Stimulated activated naive CD8-positive, alpha-beta T cell treated with anti-CD3 and anti-CD28 coated beads, Interleukin-15, Interleukin-2, amounts not matched to agents 100 U/mL and 50 U/mL, for 24 hours (primary cell): ENCODE measurements at places on chromosomes 1 and 21.
A peak's percentile ranks its signal among the peaks of the same experiment; 100 is the strongest.

DNA sequence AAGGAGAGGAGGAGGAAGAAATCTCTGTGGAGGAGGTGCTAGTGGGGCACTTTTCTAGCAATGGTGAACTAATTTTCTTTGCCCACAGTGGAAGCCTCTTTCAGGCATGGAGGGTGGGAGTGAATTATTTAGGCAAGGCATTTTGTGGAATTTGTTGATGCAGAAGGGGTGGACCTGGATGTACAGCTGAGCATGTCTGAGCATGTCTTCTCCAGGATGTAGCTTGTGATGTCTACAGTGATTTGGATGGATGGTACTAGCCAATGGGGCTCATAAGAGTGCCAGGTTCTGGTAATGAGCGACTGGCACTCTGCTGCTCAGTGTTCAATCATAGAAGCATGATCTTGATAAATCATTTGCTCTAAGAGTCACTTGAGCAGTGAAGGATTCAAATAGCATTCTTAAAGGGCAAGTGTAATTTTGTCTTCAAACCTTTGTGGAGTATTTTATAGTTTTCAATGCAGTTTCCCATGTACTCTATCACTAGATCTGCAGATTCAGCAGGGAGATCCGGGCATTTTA lies 153.9 kb upstream of the LMO4 start:
- DNase-seq, result no peak

DNA sequence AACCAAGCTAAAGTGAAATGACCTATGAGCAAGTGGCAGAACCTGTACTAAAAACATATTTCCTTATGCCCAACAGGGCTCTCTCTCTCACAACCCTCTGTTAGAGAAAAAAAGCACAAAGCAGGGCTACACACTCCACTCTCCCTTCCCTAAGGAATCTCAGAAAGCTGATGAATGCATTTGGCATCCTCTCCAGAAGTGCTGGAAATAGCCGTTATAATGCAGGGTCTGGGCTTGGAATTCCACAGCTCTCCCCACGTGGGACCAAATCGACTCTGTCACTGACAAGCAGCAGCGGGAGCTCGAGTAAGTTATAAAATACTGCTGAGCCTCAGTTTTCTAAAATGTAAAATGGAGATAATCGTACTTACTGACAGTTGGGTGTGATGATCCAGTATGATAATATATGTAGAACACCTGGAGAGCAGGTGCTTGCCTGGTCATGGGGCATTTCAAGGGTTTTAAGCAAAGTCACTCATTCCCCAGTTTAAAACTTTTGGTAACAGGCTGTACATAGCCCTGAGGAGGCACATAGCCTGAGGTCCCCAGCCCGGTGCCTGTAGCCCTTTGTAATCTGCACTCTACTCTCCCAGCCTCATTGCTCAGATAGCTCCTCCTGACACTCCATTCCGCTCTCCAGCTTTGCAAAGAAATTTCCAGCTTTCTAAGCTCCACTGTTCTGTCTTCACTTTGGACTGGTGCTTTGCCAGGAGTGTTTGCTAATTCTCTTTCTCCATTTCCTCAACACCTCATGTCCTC lies 175.6 kb upstream of the DAB1 start:
- no peak for DNase-seq

- DNase-seq, result no peak
Measured at GRCh38 chr1:19164274-19165015, 45.6 kb downstream of the UBR4 start.

DNA sequence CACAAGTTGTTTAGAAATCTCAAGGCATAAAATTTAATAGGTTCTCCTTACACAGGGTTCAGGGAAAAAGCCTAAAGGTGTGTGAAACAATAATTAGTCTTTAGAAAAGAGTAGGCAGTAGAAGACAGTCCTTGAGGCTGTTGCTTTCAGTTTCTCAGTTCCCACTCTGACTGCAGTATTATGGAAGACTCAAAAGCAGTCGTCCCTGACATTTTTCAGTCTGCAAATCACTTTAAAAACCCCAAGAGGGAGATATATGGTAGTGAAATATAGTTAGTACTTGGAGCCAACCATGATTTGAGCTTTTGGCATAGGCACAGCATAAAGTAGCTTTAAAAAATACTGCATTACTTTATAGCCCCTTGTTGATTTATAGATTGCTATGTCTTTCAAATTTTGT lies 299.7 kb downstream of the OLFM3 start:
- no peak for DNase-seq

DNA sequence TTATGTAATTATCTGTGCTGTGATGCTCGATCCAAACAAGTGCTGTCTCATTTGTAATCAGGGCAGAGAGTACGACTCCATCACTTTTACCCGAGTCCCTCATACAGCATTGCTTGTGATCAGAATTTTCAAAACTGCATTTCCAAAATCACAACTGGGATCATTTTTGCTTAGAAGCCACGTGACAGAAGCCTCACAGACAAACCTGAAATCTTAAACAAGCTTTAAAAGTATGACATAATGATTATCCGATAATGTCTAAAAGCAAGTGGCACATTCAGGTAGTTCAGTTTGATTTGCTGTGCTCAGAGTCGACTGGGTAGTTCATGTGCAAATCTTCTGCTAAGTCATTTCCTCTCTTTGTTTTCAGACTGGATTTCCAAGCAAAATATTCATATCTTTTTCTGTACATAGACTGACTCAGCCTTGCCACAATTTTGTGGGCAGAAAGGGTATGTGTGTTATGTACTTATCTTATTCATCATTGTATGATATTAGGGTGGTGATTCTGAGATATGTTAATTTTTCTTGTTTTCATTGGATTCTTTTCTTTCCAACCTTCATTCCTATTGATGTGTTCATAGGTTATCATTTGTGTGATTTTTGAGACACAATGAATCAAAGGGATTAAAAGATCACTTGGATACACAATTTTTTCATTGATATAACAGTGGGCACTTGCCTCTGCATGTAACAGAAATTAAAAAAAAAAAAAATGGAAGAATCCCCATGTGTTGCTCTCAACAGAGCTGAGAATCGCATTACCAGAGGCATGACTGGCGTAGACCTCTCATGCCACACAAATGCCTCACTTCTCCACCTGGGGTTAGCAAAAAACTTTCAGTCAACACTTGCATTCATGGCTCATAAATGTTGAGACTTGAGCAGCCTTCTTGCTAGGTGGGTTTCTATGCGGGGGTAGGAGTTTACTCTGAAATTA lies 355.7 kb downstream of the LTN1 start:
- DNase-seq, result peak; percentile 12

DNA sequence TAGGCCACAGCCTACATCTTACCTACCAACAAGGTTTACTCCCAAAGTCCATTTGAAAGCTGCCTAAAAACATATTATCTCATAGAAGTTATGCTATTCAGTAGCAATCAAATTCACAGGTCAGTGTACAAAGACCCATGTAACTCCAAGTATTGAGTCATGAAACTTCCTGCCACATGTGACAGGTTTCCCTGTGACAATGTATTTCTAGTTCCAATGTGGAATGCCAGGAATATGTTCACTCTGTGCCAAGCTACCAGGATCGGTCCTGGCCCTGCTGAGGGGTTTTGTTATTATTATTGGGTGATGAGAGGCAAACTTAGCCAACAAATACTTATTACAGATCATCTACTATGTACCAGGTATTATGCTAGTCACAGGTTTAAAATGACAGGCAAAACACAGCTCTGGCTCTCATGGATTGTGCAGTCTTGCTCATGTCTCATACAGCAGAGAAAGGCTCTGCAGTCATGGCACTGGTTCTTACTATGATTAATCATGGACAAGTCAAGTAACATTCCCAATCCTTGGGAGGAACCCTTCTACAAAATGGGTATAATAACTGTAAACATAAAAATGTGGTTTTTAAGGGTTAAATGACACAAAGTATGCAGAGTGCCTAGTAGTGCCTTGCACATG lies 22.5 kb downstream of the DPH5 start:
- no peak for DNase-seq

DNA sequence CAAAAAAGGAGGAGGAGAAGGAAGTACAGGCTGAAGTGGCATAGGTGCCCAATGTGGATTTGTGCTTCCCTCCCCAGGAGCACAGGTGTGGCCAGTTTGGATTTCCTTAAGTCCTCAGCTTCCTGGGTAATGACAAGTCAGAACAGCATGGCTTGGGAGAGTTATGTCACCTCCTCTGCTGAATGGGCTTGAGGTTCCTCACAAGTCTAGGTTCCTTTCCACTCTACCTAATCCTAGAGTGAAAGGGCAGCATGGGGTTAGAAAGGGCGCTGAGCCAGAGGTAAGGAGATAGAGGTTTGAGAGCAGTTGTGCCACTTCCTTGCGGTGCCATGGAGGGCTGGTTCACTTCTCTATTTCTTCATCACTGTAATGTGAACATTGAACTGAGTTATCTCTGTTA lies 35.5 kb upstream of the IL20 start:
- DNase-seq, result no peak

GRCh38 chr1:223319398-223319797 lies 44.6 kb downstream of the SUSD4 start:
- no peak for DNase-seq

DNA sequence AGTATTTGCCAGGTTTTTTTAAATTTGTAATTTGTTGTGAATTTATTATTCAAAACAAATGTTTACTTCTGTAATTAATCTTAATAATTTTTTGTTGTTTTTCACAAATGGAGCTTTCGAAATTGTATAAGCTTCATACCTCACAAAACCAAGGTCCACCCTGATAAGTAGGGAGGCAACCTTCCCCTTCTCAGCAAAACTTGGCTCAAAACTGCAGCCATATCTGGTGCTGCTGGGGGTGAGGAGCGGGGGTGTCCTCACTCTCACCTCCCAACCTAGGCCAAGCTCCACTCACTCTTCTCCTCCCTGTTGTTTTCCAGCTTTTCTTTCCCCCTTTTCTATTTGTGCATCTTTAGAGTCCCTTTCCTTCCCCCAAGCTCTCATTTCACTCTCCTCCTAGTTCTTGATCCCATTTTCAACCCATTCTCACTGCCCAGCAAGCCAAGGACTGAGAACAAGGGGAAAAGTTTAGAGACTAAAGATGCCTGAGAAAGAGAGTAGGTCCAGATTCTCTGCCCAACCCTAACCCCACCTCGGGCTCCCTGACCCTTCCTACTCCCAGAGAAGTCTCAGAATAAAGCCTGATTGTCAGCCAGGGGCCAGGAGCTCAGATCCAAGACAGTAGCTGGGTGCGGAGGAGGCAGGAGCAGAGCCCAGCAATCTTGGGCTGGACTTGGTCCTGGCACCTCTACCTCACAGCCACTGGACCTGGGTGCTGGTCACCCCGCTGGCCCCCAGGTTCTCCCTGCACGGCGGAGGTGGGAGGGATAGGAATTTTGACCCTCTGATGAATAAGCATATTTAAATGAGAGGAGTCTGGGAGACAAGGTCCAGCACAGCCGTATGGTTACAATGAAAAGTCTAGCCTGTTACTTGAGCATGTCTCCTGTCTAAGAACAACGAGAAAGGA lies 8.3 kb upstream of the CFAP45 start:
- DNase-seq, result no peak

GRCh38 chr1:223462047-223462630 lies 68.9 kb downstream of the CCDC185 start:
- no peak for DNase-seq

DNA sequence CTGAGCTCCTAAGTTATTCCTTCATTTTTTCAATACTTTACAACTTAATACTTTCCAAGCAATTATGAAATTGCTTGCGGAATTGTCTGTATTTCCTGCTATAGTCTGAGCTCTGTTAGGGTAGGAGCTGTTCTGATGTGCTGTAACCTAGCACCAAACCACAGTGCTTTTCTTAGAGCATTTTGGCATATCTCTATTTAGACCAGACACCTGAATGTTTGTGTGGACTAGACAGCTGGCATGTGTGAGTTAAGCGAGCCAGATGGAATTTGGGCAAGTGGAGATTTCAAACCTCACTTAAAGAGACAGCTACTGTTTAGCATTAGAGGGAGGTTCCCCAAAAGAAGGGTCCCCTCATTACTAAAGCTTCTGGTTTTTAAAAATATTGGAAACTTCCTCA lies 106.1 kb downstream of the RWDD3 start:
- DNase-seq, result no peak

- DNase-seq, result no peak
Measured at GRCh38 chr1:143736562-143736961, 235.2 kb downstream of the FAM72C start.

- DNase-seq, result no peak
Measured at GRCh38 chr1:32684167-32684811, 18.3 kb downstream of the SYNC start.

DNA sequence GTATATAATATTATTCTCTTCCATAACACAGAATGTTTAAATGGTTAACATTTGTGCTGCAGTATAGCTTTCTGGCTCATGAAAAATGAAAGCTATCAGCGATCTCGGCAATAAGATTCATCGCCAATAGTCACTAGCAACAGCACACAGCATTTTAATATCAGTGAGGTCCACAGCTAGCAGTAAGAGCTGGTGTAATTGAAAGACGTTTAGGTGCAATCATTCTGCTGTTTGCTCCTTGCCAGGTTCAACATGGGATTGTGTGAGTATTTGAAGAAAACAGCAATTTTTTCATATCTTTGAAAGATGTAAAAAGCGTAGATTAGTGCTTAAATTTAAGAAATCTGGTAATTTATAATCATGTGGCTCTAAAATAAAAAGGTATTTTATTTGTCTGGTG lies 20.1 kb downstream of the PRKACB start:
- no peak for DNase-seq

GRCh38 chr1:89974696-89975470 lies 20.0 kb upstream of the ZNF326 start:
- no peak for DNase-seq

DNA sequence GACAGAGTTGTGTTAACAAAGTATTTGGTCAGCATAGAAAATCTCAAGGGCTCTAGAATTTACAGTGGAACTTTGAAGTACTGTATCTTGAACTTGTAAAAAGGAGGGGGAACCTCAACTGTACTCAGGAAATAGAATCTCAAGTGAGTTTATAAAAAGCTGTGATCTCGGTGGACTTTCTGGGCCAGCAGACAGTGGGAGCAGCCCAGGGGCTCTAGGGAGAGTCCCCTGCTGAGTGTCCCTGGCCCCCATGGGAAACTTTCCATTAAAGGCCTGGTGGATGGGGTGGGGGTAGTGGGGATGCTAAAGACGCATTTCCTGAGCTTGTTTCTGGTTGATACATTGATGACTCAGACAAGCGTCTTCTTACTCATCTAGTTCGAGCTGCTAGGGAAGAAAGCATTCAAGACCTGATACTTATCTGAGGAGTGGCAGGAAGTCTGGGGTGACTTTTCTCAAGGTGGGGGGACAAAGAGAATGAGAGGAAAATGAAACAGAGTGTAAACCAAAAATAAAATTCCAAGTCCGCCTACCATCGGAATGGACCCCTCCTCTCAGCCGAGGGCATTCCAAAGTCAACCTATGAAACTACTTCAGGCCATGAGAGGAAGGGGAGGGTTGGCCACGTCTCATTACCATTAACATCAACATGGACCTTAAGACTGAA lies 65.5 kb downstream of the NID1 start:
- DNase-seq, result peak; percentile 68

- no peak for DNase-seq
Measured at GRCh38 chr1:225762444-225762843, 15.2 kb upstream of the SRP9 start.
